ENCODE measurements at places on chromosomes 2 and 18. TPM values are rescaled to one million over a fixed set of nuclear protein-coding genes. Genes with fewer than 3 reads are reported as not detected.

Gene CYP27C1
- not detected for total RNA-seq

Gene TMSB10
- total RNA-seq: 4,776 TPM

Gene CFAP210
- not detected for total RNA-seq

Gene LRP1B
- total RNA-seq: under 0.01 TPM

Gene GCG
- not detected for total RNA-seq

Gene INHA
- total RNA-seq: not detected
